ENCODE measurements at places on chromosomes 3 and 15.

DNA sequence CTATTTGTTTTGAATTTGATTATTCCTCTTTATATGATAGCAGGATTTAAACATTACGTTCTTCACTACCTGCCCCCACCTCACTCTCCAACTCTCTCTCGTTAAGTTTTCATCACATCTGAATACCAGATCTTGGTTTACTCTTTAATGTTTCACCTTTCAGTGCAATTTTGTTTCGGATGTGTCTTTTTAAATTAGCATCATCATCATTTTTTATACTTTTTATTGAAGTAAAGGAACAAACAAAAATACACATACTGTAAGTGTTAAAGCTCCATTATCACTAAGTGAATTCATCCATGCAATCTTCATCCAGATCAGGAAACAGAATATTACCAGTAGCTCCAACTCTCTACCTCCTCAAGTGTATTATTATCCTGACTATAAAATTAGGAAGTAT lies 310.6 kb downstream of the C3orf38 start:
- no peak for DNase-seq

DNA sequence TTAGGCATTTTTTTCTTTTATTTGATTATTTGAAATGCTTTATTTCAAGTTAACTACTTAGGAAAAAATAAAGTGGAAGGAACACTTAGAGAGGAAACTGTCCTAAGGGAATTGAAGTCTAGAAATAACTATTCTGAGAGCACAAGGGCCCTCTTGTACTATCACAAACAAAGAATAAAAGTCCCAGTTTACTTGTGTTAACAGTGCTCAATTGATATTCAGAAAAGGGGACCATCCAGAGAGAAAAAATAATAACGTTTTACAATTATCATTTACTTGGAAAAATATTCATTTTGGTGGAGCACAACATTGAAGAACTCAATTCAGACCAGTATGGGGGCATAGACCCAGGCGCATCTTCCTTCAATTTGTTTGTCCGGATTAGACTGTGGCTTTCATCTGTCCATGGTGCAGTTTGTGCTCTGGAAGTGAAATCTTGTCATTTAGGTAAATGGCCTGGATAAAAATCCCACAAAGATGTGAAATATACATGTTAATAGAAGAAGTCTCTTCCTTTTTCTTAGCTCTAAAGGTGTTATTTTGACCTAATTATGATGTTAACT lies 54.5 kb upstream of the SAMMSON start:
- no peak for DNase-seq

DNA sequence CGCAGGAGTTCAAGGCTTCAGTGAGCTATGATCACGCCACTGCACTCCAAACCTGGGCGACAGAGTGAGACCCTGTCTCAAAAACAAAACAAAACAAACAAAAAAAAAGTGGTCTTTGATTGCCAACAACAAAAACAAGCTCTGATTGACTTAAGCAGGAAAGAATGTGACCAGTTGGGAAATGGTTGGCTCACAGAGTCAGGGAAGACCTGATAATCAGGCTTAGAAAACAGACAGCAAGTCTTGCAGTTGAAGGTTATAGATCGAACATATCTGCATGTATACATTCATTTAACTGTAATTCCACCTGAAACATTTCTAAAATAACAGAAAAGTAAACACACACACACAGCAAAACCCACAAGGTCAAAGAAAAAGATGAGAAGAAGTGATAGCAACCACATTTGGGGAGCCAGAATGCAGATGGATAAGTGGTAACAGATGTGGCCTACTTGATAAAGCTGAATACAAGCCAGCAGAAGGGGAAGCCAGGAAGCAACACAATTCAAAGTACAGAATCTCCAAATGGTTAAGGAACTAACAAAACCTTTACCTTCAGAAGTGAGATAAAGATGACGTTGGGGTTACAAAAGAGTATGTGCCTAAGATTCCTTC lies 699.9 kb upstream of the ZNF385D start:
- DNase-seq = no peak

- DNase-seq = no peak
Observed at GRCh38 chr15:68334661-68335124, 57.1 kb downstream of the FEM1B start.

GRCh38 chr15:73362900-73363299 lies 5.9 kb downstream of the HCN4 start:
- no peak for DNase-seq

DNA sequence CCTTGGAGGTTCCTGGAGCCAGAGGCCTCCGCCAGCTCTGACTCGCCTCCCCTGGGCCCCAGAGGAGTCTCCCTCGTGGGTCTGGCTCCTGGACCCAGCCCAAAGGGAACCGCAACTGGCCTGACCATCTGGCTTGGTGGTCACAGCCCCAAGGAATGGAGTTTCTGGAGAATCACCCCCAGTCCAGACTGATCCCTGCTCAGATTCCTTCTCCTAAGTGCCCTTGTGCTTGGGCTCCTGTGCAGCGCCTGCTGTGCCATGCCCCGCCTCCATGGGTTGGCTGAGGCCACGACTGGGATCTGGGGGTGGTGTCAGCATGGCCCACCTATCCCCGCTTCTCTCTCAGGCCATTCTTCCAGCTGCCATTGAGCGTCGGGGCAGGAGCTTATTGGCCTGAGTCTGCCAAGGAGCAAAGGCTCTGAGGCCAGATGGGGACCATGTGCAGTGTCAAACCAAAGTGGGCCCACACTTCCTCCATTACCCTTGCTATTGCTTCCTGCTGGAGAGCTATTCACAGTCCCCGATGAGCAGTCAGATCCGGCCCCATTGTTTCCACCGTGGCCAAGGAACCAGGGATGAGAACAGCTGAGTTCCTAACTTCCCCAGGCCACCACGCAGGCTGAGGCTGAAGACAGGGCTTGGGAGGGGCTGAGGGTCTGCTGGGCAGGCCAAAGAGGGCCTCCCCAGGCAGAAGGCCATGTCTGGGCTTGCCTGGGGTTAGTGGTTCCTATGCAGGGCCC lies 19.0 kb downstream of the CSPG4 start:
- DNase-seq = no peak

GRCh38 chr3:25483456-25483855 lies 55.4 kb downstream of the RARB start:
- no peak for DNase-seq

- DNase-seq = no peak
Observed at GRCh38 chr3:97684490-97684889, 80.1 kb upstream of the ARL6 start.

All from NCI-H510A (cell line).